ENCODE measurements at places on chromosomes 3 and 15.
A peak's percentile ranks its signal among the peaks of the same experiment; 100 is the strongest.

- peak; percentile 95 for DNase-seq
Observed at GRCh38 chr15:77419836-77420609, at the start of gene PEAK1. TSS of gene PEAK1 (minus strand) at chr15:77420104. CDS start at chr15:77181926, 238,178 bp downstream.

DNA sequence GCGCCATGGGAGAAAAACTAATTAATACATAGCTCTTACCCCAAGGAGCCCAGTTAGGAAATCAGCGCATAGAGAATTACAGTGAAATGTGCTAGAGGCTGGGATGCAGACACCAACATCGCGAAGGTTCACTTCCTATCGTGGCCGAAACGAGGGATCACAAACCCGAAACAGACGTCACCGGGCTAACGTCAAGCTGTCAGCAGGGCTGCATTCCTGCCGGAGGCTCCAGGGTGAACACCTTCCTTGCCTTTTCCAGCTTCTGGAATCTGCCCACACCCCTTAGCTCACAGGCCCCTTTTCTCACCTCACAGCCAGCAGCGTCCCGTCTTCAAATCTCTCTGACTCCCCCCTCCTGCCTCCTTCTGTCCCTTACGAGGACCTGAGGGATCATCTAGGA is 13.0 kb downstream of the GP5 start:
- no peak for DNase-seq

- DNase-seq = no peak
Observed at GRCh38 chr3:115164374-115165221, 17.5 kb upstream of the ZBTB20 start.

DNA sequence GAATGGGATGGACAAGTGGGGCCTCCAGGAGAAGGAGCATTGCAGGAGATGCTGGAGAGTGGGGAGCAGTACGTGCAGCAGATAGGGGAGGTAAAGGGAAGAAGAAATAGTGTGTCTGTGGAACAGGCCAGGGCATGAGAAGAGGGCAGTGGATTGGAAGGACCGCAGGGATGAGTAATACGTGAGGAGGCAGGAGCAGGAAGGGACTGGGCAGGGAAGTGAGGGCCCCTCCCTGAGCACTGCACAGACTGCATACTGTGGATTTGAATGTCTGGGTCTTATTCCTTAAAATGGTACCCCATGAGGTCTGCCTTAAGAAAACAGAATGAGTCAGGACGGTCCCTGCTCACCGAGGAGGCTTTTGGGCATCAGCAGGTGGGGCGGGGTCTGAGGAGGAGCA is 210.0 kb upstream of the NDN start:
- DNase-seq = no peak

DNA sequence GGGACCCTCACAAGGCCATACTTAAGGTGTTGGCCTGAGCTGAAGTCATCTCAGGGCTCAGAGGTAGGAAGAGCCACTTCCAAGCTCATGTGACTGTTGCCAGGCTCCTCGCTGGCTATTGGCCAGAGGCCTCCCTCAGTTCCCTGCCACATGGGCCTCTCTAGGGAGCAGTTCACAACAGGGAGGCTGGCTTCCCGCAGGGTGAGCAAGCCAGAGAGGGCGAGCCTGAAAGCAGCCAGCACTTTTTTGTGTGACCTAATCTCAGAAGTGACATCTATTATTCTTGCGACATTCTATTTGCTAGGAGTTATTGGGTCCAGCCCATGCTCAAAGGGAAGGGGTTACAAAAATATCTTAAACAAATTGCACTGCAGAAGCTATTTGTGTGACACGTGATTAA is 201.4 kb downstream of the SSR3 start:
- DNase-seq = no peak

- DNase-seq = peak; percentile 81
Observed at GRCh38 chr15:29756358-29757267, 65.7 kb downstream of the TJP1 start.

- no peak for DNase-seq
Observed at GRCh38 chr3:195213639-195214315, 57.2 kb downstream of the XXYLT1 start.

DNA sequence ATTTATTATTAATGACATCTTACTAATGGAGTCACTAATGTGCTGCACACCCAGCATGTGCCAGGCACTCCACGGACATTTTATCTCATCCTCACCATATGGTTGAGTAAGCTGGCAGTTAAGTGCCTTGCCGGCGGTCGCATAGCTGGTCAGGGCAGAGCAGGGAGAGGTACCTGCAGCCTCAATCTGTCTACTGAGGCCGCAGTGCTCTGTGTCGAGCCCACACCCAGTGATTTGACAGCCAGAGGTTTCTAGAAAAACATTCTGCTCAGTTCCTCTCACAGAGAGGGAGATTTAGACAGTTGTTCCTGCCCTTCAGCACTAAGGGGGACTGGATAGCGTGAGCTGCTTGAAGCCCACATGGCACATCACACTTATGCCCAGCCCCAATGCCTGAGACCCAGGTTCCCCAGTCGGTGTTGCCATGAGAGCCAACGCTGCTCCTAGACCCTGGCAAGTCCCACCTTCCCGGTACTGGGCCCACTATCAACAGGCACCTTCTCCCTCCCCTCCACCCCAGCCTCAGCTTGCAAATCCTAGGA is 2.6 kb downstream of the LIPC start:
- no peak for DNase-seq

DNA sequence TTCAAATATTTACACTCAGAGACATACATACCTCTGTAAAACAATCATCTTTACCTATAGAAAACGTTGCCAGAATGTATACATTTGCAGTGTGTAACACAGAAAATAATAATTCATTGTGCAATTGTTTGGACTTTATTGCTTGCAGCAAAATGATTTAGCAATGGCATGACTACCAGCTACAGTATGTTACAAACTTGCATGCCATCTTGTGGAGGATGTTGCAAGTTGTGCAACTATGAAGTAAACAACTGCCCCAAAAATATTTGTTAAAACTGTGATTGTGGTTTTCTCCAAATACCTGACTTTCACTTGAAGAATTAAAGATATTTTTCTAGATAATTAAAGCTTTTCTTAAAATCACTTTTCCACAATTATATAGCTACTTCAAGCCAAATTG is 27.1 kb upstream of the C3orf49 start:
- peak; percentile 24 for DNase-seq

DNA sequence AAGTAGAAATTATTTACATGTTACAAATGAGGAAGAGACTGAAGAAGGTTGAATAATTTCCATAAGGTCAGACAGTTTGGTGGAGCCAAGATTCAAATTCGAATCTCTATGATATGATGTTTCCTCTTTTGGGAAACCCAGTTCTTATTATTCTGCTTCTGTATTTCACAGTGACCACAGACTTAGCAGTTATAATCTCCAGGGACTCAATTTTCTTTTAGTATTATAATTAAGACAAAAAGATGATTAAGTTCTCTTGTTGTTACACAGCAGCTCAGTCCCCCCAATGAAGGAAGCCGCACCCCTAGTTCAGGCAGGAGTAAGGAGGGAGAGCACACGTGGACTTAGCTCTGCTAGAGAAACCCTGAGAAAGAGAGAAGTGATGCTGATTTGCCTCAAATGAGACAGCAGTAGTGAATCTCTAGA is 130.6 kb downstream of the CCNL1 start:
- DNase-seq = no peak

DNA sequence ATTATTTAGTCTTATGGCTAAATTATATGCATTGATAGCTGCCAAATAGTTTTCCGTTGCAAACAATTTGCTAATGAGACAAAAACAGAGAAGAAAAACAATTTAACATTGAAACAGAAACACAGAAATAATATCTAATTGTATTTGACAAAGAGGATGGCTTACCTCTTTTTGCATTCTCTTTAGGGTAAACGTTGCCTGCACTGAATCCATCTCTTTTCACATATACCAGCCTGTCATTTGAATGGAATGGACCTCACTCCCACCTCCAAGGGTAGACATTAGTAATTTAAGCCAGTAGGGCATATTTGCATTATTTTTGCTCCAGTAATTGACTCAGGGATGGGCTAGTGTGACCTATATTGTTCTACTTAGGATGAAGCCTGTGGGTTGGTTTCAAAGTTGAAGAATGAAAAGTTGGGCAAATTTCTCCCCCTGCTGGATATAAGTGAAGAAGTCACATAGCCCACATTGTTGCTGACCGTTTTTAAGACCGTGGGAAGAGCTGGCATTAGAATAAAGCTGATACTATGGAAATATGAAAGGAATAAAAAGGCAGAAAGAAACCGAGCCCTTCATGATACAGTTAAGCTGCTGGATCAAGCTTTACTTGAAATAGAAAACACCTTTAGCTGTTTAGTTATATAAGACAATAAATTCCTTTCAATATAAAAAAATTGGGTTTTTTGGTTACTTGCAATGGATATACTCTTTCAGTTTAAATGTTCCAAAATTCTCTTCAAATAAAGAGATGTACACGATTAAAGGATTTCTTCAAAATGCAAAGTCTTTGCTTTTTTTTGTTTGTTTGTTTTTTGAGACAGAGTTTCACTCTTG is 26.9 kb downstream of the PIERCE2 start:
- no peak for DNase-seq

GRCh38 chr3:39469945-39470344 is 2.5 kb downstream of the MOBP start:
- no peak for DNase-seq

GRCh38 chr3:11717768-11718636 is 74.3 kb upstream of the VGLL4 start:
- DNase-seq = peak; percentile 64

- peak; percentile 47 for DNase-seq
Observed at GRCh38 chr3:134211797-134212196, 38.9 kb downstream of the RYK start.

DNA sequence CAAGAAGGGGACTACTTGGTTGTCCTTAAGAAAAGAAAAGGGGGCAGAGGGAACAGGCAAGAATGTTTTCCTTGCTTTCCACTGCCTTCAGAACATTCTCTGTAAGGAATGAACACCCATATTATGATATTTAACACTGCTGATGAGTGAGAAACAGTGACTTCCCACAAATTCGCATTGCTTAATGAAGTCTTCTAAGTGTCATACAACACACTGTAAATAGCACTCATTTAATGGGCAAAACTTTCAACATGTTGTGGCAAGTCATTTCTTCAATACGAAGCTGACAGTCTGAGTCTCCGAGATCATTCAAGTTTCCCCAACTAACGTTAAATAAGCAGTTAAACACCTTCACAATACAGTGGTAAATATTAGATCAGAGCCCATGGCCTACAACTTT is 464.4 kb downstream of the SHQ1 start:
- DNase-seq = peak; percentile 60

- DNase-seq = no peak
Observed at GRCh38 chr3:117303443-117303842, 593.9 kb downstream of the TUSC7 start.

DNA sequence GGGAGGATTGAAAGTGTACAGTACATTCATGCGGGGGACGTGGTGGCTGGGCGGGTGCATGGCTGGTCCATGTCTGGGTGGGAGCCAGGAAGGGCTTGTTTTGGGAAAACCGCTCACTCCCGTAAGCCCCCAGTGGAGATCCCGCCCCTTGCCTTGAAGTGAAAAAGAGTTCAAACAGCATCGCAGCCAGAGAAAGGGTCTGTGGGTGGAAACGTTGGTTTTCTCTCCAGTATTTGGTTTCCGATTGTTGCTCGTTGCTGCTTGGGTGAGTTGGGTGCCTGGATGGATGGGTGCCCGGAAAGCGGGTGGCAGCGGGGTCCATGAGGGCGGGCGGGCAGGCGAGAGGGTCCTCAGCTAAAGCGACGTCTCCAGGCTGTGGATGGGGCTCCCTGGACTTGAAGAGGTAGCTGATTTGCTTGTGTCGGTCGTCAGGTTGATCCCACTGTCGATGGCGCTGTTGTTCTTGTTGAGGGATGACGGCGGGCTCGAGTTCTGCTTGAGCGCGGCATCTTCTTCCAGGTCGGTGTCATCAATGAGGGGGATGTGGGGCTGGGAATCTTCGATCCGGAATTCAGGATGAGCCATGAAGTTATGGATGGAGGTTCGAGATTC is 7.7 kb upstream of the SEC13 start:
- DNase-seq = no peak

GRCh38 chr15:76178296-76179000 is 118.7 kb downstream of the TMEM266 start:
- DNase-seq = no peak

DNA sequence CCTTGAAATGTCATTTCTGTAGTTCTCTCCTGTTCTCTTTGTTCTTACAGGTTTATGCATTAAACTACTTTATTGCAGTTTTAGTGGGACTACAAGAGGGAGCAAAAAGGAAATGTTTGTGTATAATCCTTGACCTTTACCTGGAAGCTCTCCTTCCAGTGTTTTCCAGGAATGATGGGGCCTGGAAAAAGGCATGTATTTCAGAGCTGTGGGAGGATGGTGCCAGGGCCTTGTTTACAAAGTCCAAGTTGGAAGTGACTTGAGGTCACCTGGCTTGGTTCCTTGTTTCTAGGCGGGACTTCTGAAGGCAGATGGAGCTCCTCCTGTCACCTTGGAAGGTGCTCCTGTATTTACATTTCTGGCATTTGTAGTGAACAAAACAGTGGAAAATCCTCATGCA is 15.1 kb downstream of the ACVR2B start:
- no peak for DNase-seq
